Left hindlimb (tissue), 1 donor: ENCODE measurements at places on chromosomes 13 and 19.

DNA sequence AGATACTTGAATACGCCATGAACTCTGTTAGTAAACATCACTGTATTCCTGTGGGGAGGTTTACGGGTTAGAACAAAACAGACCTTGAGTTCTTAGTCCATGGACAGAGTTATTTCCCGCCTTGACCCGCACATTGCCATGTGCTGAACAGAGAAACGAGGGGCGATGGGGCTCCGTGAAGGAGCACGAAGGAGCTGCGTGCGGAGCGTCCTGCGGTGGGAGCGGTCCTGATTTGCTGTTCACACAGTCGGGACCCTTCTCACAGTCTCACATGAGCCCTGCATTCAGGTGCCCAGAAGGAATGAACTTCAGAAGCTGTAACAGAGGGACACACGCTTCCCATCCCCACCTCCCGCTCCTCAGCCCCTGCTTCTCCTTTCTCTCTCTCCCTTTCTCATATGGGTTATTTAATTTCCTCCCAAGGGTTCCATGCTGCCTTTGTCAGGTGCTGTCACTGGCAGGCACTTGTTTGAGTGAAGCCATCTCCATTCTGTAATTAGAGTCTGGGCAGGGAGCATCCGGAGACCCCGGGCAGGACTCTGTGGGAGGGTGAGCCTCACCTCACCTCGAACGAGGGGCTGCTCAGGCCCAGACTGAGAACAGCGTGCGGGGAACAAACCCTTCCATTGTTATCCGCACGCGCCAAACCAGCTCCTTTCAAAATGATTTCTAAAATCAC is 76.9 kb downstream of the TEX29 start:
- no peak for DNase-seq

DNA sequence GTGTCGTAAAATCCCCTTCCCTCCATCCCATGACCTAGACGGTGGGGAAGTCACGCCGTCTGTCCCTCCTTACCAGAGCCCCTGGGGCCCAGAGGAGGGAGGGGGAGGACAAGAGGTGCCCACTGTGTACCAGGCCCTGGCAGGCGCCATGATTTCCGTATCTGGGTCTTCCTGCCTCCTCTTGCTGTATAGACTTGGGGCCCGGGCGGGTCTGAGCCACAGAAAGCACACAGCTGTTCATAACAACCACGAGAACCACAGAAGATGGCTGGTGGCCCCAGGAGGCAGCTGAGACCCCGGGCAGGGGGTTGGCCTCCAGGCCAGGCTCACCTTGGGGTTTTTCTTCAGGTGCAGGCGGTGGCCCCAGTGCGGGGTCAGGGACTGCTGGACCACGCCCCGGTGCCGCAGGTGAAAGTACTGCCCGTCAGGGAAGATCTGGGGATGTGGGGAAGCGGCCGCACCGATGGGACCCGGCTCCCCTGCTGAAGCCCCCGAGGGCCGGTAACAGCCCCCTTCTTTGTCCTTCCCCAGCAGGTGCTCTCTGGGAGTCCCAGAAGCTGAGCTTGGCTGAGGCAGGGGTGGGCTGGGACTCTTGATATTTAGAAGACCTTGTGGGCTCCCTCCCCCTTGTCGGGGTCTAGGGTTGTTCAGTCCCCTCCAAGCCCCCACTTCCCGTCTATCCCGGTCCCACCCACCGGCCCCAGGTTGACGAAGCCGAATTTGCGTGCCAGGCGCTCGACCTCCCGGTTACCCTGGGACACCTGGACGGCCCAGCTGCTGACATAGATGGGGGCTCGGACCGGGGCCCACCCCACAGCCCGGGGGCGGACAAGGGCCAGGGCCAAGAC is 463 bp downstream of the PCSK4 start:
- DNase-seq, result peak; percentile 47

DNA sequence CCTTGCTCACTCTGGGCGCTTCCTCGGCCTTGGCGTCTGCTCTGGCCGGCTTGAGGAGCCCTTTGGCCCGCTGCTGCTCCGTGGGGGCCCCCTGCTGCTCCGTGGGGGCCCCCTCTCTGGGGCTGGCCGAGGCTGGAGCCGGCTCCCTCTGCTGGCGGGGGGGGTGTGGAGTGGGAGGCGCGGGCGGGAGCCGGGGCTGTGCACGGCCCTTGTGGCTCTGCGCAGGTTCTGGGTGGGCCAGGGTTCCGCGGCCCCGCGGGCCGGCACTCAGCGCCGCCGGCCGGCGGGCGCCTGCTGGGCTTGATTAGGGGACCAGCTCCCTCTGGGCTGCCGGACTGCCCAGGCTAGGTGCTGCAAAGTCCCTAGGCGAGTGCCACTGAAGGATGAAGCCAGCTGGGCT is 436.2 kb downstream of the SLITRK6 start:
- no peak for DNase-seq

GRCh38 chr19:28960586-28960985 is 252.4 kb downstream of the UQCRFS1 start:
- no peak for DNase-seq

- no peak for DNase-seq
These were observed 539.9 kb downstream of the OLFM4 start for GRCh38 chr13:53568491-53568890.

GRCh38 chr13:27293076-27293691 is 22.6 kb downstream of the RASL11A start:
- DNase-seq, result no peak

DNA sequence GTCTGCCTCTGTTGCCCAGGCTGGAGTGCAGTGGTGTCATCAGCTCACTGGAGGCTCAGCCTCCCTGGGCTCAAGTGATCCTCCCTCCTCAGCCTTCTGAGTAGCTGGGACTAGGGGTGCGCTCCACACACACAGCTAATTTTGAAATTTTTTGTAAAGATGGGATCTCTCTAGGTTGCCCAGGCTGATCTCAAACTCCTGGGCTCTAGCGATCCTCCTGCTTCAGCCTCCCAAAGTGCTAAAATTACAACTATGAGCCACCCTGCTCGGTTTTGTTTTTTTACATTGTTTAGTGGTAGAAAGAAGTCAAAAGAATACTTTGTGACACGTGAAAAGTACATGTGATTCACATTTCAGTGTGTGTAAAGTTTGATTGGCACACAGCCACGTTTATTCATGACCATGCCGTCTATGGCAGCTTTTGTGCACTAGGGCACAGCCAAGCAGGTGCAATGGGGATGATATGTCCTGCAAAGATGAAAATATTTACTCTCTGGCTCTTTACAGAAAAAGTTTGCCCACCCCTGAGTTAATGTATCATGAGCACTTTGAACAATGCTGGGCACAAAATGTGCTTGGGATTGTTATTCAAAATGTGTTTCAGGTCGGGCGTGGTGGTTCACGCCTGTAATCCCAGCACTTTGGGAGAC is 16.2 kb upstream of the NFIC start:
- DNase-seq, result no peak

- no peak for DNase-seq
These were observed 19.0 kb upstream of the N4BP2L1 start for GRCh38 chr13:32446773-32447465.

GRCh38 chr19:1566392-1567115 is 1.6 kb downstream of the MEX3D start:
- peak; percentile 91 for DNase-seq

DNA sequence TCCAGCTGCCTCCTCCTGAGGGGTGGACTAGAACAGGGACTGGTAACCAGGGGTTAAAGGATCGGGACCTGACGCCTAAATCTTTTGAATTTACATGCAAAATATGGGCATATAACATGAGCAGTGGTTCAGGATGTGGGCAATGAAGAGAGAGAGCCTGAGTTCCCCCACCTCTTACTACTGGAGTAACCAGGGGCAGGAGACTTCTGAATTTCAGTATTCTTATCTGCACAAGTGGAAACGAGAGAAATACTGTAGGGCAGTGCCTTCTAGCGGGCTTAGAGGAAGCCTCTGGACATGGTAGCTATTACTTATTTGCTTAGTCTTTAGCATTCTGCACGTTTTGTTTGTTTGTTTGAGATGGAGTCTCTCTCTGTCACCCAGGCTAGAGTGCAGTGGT is 26.3 kb downstream of the BCAT2 start:
- no peak for DNase-seq

DNA sequence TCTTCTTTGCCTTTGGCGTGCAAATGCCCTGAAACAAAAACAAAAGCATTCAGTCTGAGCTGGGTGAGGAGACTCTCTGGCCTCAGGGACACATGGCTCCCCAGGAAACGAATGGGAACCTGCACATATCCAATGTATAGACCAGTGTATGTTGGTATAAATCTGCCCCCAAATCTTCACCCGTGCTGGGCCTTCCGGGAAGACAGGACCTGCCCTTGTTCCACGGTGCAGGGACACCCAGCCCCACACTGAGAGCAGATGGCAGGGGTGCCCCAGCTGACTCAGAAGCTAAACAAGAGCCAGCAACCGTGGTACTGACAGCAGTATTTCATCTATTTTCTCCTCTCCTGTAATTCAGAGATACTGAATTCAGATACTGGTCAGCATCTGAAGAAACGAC is 42.4 kb downstream of the CARS2 start:
- no peak for DNase-seq

DNA sequence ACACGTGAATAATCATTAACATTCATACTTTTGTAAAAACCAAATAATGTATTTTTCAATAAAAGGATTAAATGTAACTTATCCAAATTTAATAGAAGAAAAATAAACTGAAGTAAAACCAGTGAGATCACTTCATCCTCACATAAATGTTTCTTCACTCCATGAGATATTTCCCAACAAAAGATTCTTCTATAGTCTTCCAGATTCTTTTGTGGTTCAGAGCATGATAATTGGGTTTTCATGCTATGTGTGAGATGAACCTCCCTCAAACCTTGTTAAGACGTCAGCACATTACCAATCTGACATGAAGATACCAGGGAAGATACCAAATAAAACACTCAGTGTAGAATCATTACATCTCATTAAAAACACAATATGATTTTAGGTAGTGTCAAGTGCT is 62.9 kb upstream of the OXGR1 start:
- DNase-seq, result no peak

GRCh38 chr13:62088165-62088564 is 672.5 kb upstream of the PCDH20 start:
- no peak for DNase-seq

DNA sequence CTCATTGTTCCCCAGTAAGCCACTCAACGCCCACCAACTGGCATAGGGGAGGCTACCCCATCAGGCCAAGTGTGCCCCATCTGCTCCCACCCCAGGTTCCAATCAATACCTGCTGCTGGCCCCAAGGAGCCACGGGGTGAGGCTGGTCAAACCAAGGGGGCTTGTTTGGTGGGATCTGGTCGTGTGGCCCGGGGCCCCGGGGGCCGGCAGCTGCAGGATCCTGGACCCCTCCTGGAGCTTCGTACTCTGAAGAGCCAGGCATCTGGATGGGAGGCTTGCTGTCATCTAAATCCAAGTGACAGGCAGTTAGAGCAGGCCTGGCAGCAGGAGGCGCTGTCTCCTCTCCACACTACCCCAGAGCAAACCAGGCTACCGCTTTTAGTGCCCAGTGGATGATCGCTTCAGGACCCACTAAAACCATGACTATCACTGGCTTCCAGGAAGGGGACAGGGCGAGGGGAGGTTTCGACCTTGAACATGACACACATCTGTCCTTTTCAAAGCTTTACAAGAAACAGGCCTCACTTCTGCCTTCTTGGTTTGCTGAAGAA is 14.2 kb downstream of the CHERP start:
- DNase-seq, result no peak

DNA sequence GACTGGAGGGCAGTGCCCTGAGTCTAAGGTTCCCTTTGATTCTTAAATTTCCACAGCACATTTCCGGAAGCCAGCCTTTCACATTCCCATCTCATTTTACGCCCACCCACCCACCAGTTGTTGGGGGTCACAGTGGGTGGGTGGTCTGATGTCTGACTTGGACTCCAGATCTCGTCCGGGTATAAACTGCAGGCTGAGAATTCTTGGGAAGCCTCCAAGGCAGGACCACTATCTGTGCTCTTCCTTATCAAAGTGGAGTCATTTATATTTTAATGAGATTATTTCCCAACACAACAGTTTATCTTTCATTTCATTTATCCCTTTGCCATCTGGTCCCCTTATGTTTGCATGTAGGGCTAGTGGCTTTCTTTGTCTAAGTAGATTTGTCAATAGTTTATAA is 3.6 kb upstream of the FAM124A start:
- no peak for DNase-seq

- DNase-seq, result no peak
These were observed 51.2 kb downstream of the MBD3L2B start for GRCh38 chr19:6970021-6970420.

- DNase-seq, result no peak
These were observed 36.4 kb downstream of the PSG11 start for GRCh38 chr19:42989851-42990250.

GRCh38 chr13:41434831-41435520 is 22.4 kb upstream of the RGCC start:
- no peak for DNase-seq

DNA sequence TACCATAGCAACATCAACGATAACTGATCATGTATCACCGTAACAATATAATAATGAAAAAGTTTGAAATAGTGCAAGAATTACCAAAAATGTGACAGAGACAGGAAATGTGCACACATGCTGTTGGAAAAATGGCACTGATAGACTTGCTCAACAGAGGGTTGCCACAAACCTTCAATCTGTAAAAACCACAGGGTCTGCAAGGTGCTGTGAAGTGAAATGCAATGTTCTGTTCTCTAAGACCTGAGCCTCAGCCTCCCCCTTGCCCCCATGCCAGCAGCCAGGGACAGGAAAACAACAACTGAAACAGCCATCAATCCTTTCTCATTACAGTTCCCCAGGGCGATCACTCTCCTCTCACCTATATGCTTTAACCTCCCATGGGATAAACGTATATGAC is 88.4 kb downstream of the USP12 start:
- DNase-seq, result no peak

- DNase-seq, result no peak
These were observed 28.2 kb downstream of the GAS6 start for GRCh38 chr13:113835461-113836270.

GRCh38 chr19:3899531-3900294 is 19.2 kb downstream of the ATCAY start:
- no peak for DNase-seq

DNA sequence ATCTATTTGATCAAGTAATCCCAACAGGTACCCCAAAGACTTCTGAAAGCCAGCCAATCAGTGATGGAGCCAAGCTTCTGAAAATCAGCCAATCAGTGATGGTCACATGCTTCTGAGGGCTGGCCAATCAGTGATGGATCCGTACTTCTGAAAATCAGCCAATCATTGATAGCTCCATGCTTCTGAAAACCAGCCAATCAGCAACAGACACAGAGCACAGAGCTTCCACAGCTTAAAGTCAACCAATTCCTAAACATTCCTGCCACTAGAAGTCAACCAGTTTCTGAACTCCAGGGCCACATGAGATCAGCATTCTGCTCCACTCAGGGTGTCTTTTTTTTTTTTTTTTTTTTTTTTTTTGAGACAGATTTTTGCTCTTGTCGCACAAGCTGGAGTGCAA is 8.2 kb upstream of the HSD17B14 start:
- no peak for DNase-seq

DNA sequence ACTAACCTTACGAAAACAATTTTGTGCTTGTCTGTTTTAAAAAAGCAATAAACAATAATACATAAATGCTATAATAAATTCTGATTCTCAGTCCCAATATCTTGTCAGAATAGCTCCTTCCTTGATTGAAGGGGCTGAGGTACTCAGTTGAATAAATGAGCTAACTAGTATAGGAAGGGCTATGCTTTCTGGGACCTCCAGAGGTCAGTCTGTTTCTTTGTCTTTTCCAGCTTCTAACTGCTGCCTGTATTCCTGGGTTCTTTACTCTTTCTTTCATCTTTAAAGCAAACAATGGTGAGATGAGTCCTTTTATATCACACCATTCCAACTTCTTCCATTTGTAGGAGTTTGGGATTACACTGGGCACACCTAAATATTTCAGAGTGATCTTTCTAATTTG is 1297.0 kb upstream of the ATXN8OS start:
- no peak for DNase-seq
